A549 (cell line): ENCODE measurements at places on chromosomes 11 and 22.
A peak's percentile ranks its signal among the peaks of the same experiment; 100 is the strongest.

DNA sequence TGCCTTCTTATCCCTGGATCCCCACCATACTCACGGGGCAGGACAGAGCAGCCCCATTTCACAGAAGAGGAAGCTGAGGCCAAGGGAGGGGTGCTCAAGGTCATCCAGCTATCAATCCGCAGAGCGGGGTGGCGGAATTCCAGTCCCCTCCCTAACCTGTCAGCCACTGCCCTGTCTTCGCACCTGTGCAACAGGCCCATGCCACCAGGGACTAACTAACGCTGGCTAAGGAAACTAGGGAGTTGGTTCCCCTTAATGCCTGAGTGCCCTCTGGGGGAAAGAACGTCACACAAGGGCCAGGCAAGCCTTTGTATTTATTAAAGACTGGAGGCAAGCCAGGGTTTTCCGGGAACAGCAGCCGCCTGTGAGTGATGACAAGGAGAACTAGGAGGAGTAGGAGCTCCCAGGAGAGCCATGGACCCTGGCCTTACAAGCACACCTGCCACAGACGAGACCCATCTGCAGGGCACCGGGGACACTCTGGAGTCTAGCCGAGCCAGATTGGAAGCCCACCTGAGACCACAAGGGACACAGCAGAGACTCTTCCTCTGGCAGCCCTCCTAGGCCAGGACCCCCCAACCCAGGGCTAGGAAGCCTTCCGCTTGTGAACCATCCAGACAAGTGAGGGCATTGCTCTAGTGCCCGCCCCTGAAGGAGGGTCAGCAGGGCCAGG lies 64.4 kb downstream of the MYH9 start:
- DNase-seq = no peak

DNA sequence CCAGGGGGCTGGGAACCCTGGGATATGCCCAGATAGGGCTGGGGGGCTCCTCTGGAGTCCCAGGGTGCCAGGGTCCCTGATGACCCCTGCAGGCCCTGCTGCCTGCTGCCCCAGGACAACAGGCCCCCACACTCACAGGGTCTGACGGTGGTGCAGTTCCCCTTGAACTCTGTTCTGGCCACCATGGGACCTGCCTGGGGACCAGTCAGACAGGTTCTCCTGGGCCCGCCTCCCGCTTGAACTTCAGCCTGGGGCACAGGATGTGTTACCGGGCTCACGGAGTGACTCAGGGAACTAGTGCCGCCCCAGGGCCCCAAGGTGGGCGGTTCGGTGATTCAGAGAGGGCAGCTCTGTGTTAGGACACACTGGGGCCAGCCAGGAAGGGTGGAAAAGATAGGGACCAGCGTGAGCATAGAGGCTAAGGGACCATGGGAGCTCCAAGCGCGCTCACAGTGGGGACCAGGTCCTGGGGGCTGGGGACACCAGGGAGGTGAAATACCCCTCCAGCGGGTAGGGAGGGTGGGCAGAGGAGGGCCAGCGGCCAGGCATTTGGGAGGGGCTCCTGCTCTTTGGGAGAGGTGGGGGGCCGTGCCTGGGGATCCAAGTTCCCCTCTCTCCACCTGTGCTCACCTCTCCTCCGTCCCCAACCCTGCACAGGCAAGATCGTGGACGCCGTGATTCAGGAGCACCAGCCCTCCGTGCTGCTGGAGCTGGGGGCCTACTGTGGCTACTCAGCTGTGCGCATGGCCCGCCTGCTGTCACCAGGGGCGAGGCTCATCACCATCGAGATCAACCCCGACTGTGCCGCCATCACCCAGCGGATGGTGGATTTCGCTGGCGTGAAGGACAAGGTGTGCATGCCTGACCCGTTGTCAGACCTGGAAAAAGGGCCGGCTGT lies 21.5 kb upstream of the TXNRD2 start:
- no peak for DNase-seq

DNA sequence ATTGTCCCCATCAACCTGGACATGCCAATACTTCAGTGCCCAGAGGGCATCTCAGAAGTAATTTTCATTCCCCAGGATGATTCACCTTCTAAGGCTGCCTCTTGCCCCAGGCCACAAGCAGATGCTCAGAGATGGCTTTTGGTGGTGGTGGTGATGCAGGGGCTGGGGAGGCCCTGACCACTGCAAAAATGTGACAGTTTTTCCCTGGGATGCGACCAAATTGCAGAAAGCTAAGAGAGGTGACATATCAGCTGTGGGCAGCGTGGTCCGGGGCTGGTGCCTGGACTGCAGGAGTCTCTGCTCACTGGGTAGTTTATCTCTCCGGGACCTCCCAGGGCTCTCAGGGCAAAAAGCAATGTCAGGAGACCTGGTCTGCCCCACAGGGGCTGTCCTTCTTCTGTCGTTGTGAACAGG lies 39.7 kb upstream of the ACCSL start:
- DNase-seq = no peak

- DNase-seq = peak; percentile 46
Measured at GRCh38 chr11:85947431-85948272, 92.5 kb downstream of the CCDC83 start.

GRCh38 chr11:14818779-14819178 lies 73.3 kb downstream of the CYP2R1 start:
- DNase-seq = no peak

GRCh38 chr22:48137640-48138039 lies 1375.2 kb downstream of the TBC1D22A start:
- peak; percentile 76 for DNase-seq

- DNase-seq = no peak
Measured at GRCh38 chr22:30265823-30266444, 717 bp downstream of the OSM start.

- DNase-seq = peak; percentile 41
Measured at GRCh38 chr11:1827095-1827813, 7.5 kb upstream of the SYT8 start.

GRCh38 chr11:57318178-57318577 lies 6.6 kb downstream of the TNKS1BP1 start:
- no peak for DNase-seq

DNA sequence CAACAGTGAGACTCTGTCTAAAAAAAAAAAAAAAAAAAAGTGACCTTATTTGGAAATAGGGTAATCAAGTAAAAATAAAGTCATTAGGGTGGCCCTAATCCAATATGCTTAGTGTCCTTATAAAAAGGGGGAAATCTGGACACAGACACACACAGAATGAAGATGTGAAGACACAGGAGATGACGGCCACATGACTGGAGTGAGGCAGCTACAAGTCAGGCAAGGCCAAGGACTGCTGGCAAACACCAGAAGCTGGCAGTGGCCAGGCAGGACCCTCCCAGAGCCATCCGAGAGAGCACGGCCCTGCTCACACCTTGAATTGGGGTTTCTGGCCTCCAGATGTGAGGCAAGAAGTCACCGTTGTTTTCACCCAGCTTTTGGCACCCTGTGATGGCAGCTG lies 28.6 kb downstream of the LRFN4 start:
- no peak for DNase-seq

GRCh38 chr11:12674936-12675696 lies 895 bp downstream of the TEAD1 start:
- no peak for DNase-seq

GRCh38 chr11:131228378-131228777 lies 142.0 kb upstream of the NTM start:
- DNase-seq = no peak

DNA sequence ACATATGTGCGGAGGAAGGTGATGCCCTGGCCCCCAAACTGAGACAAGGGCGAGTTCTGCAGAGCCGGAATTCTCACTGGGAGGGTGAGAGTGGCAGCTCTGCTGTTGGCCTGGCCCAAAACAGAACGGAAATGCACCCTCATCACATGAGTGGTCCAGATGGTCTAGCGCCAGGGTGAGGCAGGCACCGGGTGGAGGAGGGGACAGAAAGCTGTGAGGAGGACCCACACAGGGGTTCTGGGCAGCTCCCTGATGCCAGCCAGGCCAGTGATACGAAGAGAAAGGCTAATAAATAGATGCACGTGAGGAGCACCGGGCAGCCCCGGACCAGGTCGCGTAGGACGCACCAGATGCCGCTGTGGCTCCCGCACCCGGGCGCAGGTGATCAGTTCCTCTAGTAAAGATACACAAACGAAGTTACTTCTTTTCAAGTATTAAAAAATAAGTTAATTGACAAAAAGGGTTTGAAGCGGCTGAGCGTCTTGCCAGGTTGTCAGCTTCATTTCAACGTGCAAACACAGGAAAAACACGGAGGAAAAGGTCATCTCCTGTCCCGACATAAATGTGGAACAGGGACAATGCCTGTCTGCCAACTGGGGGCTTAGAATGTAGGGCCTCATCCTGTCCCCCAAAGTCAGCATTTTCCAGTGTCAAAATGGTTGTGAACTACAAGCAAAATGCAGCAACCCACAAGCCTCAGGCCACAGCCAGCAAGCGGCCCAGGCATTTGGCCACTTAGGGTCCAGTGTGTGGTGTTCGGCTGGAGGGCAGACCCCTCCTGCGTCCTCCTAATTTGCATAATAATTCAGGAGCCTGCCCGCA lies 15.3 kb upstream of the BID start:
- no peak for DNase-seq

DNA sequence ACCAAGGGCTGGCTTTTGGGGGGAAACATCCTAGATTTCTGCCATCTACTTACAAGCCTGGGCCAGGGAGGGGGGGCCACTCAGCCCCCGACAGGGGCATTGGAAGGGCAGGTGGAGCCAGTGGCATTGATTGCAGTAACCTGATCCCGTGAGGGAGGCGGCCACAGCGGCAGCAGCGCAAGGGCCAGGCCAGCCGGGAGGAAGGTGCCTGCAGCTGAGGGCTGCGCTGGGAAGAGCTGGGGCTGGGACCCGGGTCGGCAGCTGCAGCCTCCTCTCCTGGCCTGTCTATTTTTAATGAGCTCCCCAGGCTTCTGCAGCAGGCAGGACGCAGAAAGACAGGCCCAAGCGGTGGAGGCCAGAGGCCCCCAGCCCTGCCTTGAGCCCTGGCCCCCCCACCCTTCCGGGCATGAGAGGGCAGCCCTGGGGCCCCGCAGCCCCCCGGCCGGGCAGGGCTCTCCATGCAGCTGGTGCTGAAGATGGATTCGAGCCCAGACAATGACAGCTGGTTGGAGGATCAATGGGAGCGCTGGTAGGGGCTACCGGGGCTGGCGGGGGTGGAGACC lies 10.6 kb downstream of the FREY1 start:
- no peak for DNase-seq

- DNase-seq = no peak
Measured at GRCh38 chr22:19546680-19547079, 22.5 kb upstream of the CLDN5 start.

GRCh38 chr11:120735035-120735434 lies 223.5 kb downstream of the GRIK4 start:
- DNase-seq = no peak

DNA sequence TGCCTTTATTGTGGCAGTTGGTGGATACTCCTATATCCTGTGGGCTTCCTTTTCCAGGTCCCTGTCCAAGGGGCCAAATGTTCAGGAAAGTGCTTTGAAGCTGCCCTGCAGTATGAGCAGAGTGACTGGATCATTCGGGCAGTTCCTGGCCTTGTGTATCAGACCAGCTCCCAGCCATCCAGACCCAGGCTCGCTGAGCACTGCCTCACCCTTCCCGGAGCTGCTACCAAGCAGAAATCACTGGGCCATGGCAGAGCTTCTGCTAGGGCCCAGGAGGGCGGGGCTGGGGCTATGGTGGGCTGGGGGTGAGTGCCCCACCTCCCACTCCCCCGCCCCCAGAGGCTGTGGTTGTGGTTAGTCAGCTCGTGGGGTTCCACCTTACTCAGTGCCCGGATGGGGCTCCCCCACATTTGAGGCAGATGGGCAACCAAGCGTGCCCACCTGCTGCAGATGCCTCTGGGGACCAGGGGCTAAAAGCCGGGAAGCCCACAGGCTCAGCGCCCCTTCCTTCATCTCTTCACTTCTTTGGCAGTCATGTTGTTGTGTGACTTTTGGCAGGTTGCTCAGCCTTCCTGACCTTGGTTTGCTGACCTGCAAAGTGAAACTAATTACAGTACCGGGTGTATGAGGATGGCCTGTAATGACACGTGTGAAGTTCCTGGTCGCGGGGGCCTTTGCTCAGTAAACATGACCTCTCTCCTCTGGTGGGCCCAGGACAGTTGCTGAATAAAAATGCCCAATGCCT lies 2.1 kb upstream of the LRRC32 start:
- no peak for DNase-seq

GRCh38 chr22:38713921-38714320 lies 8.2 kb downstream of the GTPBP1 start:
- no peak for DNase-seq

- no peak for DNase-seq
Measured at GRCh38 chr22:38700270-38700788, 414 bp downstream of the JOSD1 start.

DNA sequence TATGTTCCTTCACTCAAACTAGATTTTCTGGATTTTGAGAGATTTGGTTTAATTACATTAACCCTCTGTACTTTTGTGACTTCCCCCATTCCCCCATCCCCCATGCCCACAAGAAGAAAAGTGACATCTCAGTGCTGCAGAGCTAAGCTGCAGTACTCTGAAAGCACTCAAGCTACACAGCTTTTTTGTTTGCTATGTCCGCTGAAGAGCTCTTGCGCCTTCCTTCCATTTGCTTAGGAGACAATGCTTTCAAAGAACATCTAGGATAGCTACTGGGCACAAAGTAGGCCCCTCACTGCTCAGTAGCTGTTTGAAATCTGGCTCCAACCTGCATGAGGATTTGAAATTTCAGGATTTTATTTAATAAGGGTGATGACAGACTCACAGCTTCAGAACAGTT lies 69.7 kb downstream of the SLC17A6 start:
- DNase-seq = no peak

- DNase-seq = no peak
Measured at GRCh38 chr22:24532075-24532474, 22.9 kb downstream of the GUCD1 start.

- no peak for DNase-seq
Measured at GRCh38 chr22:23187211-23187610, 6.9 kb downstream of the BCR start.

DNA sequence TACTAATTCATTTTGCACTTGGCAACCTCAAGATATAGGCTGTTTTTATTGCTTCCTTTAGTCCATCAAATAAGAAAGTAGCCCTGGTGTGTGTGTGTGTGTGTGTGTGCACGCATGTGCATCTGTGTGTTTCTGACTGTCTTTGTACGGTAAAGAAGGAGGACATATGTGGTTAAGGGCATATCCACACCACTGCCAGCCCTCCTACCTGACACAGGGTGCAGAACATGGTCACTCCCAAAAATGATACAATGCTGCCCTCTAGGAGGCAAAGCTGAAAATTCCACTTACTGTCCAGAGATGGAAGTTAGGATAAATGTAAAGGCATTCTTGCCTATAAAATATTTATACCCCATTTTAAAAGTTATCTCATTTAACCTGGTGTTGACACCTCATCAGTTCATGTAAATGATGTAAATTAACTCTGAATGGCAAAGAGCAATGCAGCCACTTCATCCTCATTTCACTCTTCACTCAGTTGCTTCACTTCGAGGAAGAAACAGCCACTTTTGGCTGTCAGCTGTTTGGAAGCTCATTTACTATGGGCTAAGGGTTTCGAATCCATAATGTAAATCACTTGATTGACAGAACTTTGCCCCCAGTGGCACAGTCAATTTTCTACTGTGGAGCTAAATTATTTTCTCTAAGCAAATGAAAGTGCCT lies 83.1 kb upstream of the MTNR1B start:
- peak; percentile 59 for DNase-seq

- no peak for DNase-seq
Measured at GRCh38 chr11:45982656-45983470, 60.4 kb downstream of the LARGE2 start.
